CD8-positive, alpha-beta T cell (primary cell): ENCODE measurements at places on chromosomes 2 and 18.

DNA sequence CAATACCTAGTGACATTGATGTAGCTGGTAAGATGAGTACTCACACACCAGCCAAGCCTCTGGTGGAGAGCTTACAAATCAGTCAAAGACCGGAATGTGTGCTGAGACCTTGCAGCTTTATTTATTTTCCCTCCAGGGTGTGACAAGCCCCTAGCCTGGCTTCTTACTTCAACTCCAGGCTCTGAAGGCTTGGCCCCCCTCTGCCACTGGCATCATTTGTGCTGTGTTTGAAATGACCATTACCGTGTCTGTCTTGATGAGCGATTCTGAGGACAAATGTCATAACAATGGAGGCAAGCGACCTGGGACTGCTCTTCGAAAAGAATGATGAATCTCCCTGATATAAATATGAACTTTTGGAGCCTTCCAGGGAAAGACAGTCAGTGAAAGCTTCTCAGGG lies 749.9 kb upstream of the HS6ST1 start:
- DNase-seq, result no peak

DNA sequence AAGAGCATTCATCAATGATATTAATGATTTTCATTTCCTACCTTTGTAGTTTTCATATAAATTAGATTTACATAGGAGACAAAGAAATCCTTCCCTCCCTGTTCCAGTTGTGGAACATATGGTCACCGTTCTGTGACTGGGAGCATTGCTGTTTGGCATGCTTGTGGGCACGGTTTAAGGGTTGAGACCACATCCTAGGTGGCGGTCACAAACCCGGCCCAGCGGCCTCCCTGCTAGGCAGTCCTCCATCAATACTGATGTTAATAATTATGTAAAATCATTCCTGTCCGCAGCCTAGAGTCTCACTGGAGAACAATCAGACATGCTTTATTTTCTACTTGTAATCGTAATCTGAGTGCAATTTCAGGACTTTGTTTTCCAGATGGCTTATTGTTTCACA lies 117.9 kb downstream of the AGAP1 start:
- no peak for DNase-seq

DNA sequence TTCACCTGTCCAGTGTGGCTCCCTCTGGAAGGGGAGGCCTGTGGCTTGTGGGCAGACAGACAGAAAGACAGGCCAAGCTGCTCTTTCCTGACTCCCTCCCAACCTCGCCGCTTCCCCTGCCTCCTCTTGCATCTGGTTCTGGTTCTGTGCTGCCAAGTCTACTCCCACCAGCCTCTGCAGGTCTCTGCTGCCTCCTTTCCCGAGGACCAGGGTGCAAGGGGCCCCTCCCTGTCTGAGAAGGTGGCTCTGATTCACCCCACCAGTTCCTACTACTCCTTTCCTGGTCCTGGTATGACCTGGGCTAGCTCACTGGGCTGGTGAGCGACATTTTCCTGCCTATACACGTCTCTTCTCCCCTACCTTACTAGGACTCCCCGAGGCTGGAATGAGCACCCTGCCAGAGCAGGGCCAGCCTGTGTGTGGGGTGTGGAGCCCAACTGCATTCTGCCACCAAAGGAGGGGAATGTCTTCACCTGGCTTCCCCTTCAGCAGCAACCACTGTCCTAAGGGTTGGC lies 238.5 kb downstream of the CELF4 start:
- DNase-seq, result no peak

- no peak for DNase-seq
These were observed 501.7 kb upstream of the TCF4 start for GRCh38 chr18:56089612-56090258.

DNA sequence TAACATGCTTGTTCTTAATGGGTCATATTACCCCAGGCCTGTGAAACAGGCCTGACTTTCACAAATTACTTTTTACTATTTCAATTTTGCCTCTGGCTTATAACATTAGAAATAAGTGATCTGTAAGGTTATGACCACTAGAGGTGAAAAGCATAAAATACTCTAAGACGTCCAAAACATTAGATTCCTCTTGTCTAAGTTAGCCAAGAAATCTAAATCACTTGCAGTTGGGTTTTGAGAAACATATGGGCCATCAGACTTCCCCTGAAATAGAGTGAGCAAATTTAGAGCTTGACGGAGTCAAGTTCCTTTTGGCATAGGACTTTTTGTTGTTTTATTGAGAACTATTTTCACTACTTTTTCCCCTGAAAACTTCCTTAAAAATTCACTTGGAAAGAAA lies 32.7 kb upstream of the RIT2 start:
- no peak for DNase-seq
